Cardiac fibroblast (primary cell): ENCODE measurements at places on chromosomes 13 and 19.

GRCh38 chr19:1364070-1364704 lies 19.5 kb upstream of the NDUFS7 start:
- no peak for DNase-seq

- peak; percentile 31 for DNase-seq
Observed at GRCh38 chr13:42101821-42102585, 53.6 kb downstream of the DGKH start.

DNA sequence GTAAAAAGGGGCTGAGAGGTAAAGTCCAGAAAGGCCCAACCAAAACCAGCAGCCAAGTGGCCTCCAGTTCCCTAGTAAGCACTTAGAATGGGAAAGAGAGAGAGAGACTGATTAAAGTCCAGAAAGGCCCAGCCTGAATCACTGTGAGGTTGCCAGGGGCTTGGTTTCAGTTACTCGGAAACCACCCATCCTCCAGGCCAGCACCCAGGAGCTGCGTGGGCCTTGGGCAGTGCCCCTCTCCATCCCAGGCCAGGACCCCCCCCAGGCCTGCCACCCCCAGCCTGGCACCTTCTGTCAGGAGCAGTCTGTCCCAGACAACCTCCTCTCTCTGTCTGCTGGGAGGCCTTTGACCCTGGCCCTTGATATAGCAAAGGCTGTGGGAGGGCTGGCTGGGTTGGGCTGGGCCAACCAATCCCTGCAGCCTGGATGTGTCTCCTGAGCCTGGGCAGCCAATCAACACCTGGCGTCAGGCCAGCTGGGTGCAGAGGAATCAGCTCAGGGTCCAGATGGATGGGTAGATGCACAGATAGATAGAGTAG lies at the start of gene CYP4F2:
Gene CYP4F2 (minus strand): TSS at position 337 of the 539 bp plus-strand sequence. CDS start 463 bp downstream, outside the sequence.
- DNase-seq: no peak

GRCh38 chr13:106276876-106277275 lies 258.6 kb downstream of the EFNB2 start:
- DNase-seq: no peak

GRCh38 chr13:98835156-98835555 lies 82.7 kb upstream of the SLC15A1 start:
- no peak for DNase-seq

DNA sequence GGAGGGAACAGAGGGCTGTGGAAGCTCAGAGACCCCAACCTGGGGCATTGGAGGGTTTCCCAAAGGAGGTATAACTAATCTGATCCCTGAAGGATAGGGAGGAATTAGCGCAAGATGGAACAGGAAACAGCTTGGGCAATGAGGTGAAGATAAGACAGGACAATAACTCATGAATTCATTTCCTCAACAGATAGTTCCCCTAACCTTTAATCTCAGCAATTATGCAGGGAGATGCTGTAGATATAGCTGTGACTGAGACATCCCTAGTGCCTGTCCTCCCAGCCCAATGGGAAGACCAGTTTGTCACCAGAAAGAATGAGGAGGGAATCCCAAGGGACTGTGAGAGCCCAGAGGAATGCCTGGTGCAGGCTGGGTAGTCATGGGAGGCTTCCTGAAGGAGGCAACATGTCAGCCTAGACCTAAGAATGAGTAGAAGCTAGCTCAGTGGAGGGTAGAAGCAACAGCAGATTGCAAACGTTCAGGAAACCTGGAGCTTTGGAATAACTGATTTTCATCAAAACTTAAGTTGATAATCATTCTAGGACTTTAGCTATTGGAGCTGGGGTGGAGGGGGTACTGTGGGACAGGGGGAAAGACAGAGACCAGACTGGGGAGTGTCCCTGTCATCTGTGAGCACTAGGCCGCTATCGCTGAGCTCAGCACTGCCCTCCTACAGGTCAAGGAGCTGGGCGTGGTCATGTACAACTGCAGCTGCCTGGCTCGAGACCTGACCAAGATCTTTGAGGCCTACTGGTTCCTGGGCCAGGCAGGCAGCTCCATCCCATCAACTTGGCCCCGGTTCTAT lies 18.8 kb downstream of the HIPK4 start:
- DNase-seq: no peak

DNA sequence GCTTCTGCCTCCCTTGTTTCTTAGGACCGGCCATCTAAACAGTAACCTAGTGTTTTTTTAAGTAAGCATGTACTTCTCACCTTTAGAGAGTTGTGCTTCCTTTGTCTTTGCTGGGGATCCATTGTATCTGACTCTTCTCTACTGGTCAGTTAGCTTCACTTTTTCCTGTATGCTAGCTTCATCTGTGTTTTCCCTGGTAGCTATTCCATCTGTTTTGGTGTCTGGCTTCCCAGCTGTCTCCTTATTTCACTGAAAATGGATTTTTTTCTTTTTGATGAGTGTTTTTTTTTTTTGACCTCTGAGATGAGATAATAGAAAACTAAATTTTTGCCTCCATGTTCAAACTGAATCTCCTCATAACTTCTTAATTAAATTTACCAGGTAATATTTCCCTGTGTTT lies 637.0 kb upstream of the SLC10A2 start:
- DNase-seq: no peak

- no peak for DNase-seq
Observed at GRCh38 chr13:59754411-59754810, 409.3 kb downstream of the DIAPH3 start.

- DNase-seq: peak; percentile 74
Observed at GRCh38 chr13:94712812-94713560, 641 bp upstream of the SOX21 start.
